ENCODE measurements at places on chromosomes 2 and 18.

DNA sequence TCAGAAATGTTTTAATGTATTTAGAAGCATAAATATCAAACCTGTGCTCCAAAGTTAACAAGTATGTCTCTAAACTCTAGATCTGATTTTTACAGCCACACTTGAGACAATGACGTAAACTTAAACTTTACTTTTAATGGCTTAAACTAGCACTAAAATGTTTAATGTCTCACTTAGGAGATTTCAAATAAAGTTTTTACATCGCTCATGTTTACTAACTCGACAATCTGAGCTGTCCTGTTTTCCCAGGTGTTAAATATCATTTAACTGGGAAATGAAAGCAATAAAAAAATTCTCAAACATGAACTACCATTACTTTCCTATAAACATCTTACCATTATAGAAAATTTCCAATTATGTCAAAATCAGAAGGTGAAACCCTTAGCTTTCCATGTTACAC lies 70.2 kb upstream of the FAM124B start:
- no peak for DNase-seq

- DNase-seq = no peak
These were observed 720.3 kb downstream of the DPP10 start for GRCh38 chr2:115162494-115163293.

DNA sequence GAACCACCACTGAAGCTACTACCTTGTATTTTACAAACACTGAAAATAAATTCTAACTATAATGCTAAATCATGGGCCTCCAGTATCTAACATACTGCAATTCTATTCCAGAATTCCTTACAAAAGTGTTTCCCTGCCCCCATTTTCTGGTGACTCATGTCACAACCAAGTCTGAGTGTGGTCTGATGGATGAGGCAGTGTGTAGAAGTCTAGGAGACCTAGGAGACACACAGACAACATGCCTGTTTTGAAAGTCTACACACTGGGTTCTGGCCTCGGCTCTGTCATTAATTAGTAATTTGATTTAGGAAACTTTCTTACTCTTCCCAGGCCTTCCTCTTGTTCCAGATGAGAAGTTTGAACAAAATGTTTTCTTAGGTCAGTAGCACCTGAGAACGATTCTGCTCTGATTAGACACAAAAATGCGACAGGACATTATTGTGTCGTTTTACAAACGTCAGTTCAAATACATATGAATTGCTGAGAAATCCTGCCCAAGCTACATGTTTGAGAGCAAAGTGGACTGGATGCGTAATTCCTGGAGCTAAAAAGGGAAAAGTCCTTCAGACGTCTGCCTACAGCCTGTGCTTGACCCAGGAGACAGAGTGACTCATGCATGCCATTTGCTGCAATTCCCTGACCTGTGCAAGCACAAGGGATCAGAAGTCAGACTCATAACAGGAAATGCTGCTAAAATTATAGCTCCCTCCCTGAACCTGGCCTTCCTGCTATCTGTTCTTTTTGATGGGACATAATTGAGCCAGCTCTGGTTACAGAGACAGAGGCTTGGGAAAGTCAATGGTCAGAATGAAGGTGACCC lies 494.4 kb downstream of the SOX11 start:
- peak; percentile 65 for DNase-seq

GRCh38 chr2:120406566-120406965 lies 60.6 kb downstream of the INHBB start:
- DNase-seq = no peak

GRCh38 chr2:238872026-238872425 lies 24.1 kb downstream of the TWIST2 start:
- no peak for DNase-seq

DNA sequence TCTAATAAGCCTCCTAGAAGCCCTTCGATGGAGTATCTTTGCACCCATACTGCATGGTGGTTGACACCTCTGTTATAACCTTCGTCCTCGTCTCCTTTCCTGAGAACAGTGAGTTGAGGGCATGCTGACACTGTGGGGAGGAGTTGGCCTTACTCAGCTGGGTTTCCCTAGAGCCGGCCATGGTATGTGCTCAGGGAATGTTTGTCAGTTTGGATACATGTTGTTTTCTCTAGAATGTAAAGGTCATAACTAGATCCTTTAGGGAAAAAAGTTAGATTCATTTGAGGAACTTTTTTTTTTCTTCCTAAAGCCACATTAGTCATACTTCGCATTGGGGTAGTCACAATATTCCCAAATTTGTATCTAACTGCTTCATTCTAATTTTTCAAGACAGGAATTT lies 106.0 kb upstream of the FOSL2 start:
- DNase-seq = no peak
